ENCODE measurements at places on chromosomes 11 and 22.

DNA sequence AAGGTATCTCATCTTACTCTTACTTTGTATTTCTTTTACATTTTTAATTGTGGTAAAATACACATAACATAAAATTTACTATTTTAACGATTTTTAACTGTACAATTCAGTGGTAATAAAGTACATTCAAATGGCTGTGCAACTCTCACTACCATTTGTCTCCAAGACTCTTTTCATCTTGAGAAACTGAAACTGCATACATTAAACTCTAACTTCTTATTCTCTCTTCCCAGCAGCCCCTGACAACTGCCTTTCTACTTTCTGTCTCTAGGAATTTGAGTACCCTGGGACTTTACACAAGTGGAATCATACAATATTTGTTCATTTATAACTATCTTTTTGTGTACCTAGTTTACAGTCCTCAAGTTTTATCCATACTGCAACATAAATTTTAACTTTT is 725.8 kb upstream of the KIRREL3 start:
- no peaks in the 10 kb centered on the region for H3K27me3 ChIP-seq
- DNase-seq, result no peak
- no peak overlapping the region for H3K27ac ChIP-seq
- no peaks in the 10 kb centered on the region for H3K36me3 ChIP-seq
- H3K4me1 ChIP-seq, result no peaks in the 10 kb centered on the region

DNA sequence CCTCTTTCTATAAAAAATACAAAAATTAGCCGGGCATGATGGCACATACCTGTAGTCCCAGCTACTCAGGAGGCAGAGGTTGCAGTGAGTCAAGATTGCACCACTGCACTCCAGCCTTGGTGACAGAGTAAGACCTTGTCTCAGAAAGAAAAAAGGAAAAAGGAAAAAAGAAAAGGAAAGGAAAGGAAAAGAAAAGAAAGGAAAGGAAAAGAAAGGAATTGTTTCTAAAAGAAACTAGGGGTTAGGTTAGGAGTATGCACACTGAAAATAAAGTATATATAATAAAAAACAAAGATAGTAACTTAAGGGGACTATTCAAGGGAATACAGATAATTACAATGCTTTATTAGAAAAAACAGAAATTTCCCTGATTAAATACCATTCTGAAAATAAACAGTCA is 50.9 kb downstream of the TTC28 start:
- H3K4me3 ChIP-seq, result no peak overlapping the region
- peaks cover 2% of the 10 kb centered on the region for H3K4me1 ChIP-seq
- H3K36me3 ChIP-seq, result no peaks in the 10 kb centered on the region
- H3K27me3 ChIP-seq, result peaks cover 22% of the 10 kb centered on the region

GRCh38 chr11:118155776-118156530 is 3.3 kb upstream of the SCN4B start:
- H3K36me3 ChIP-seq, result no peaks in the 10 kb centered on the region
- DNase-seq, result no peak
- no peak overlapping the region for H3K27ac ChIP-seq
- peaks cover 7% of the 10 kb centered on the region for H3K4me1 ChIP-seq
- peaks cover 73% of the 10 kb centered on the region for H3K27me3 ChIP-seq
- no peak overlapping the region for H3K4me3 ChIP-seq

DNA sequence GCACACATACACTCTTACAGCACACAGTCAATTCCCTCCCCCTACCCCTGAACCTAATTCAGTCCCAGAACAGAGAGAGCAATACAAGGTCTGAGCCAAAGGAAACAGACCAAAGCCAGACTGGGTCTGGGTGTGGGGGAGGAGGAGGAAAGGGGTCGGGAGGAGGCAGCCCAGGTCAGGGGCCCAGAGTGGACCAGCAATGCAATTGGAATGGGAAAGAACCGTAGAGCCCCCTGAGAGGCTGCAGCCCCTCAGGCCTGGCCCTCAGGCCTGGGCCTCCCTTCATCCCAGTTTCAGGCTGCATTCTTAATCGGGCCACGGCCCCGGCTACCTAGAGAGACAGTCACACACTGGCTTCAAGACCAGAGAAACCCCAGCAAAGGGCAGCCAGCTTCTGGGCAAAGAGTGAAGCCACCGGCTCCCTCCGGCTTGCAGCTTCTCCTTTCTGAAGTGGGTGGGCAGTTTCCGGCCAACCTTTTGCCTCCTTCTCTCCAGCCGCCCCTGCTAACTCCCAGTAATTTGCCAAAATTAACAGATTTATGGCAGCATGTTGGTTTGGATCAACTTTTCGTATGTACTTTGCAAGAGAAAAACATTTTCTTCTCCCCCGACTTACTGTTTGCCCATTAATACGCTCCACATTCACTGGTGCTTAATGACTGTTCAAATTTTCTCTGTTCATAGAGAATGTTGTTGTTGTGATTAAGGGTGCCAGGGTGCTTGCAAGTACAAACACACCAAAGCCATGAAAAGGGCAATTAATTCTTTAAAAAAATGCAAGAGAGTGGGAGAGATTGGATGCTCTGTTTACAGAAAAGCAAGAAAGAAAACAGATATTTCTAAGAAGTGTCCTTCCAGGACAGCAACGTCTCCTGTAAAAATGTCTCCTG is 488.3 kb downstream of the MN1 start:
- H3K36me3 ChIP-seq, result no peaks in the 10 kb centered on the region
- DNase-seq, result no peak
- H3K27me3 ChIP-seq, result peaks cover 13% of the 10 kb centered on the region
- no peaks in the 10 kb centered on the region for H3K4me1 ChIP-seq

DNA sequence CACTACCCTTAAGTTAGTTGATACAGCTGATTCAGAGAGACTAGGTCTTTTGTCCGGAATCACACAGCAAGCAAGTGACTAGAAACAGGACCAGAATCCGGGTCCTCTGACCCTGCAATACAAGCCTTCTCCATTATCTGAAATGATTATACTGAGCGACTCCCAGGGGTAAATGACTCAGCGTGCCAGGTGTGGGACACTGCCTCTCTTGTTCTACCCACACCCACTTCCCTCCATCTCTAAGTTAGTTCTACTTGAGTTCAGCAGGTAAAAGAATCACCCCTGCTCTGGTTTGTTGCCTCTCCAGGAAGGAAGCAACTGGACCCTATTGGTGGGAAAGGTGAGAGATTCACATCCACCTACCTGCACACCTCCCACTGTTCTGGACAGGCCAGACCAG is 156.9 kb downstream of the DBX1 start:
- no peaks in the 10 kb centered on the region for H3K4me1 ChIP-seq
- H3K27ac ChIP-seq, result no peak overlapping the region
- H3K27me3 ChIP-seq, result peaks cover 19% of the 10 kb centered on the region
- DNase-seq, result no peak

DNA sequence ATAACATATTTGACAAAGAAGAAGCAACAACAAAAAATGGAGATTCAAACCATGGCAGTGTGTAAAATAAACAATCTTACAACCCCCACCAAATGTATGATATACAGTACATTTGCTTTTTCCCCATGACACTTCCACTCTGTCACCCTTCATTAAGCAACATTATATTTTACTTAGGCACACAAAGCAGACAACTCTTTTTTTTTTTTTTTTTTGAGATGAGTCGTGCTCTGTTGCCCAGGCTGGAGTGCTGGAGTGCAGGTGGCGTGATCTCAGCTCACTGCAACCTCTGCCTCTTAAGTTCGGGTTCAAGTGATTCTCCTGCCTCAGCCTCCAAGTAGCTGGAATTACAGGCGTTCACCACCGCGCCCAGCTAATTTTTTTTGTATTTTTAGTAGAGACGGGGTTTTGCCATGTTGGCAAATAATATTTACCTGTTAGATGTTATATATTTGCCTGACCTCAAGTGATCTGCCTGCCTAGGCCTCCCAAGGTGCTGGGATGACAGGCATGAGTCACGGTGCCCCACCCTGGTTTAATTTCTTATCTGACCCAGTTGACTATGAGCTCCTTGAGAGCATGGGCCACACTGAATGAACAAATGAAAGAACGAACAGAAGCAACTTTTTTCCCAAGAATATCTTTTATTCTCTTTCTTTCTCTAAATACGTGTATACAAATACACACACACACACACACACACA is 5.5 kb upstream of the PCF11 start:
- no peak for DNase-seq
- no peak overlapping the region for H3K4me3 ChIP-seq
- no peaks in the 10 kb centered on the region for H3K36me3 ChIP-seq

DNA sequence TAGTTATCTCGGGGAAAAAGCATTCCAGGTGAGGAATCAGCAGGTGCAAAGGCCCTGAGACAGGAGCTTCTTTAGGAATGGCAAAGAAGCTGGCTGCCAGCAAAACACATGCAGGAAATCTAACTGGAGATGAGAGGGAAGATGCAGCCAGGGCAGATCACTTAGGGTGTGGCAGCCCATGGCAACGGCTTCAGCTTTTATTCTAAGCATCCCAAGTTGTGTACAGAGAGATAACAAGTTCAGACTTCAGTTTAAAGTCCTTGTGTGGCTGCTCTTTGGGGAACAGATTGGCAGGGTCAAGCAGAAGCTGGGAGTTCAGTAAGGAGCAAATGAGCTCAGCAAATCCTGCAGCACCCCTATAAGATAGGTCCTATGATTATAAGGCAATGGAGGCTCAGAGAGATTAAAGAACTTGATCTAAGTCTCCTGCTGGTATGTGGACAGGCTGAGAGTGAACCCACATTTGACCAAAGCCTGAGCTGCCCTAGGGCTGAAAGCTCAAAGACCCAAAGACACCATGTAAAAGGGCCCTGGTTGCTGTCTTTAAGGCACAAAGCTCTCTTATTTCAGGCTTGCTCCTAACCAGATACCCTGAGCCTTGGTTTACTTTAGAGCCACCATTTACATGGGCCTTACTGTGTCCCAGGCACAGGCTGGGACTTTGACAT is 466.8 kb downstream of the SOX6 start:
- no peak for DNase-seq
- no peak overlapping the region for H3K27ac ChIP-seq
- H3K36me3 ChIP-seq, result no peaks in the 10 kb centered on the region
- H3K4me3 ChIP-seq, result no peak overlapping the region
- peaks cover 33% of the 10 kb centered on the region for H3K27me3 ChIP-seq

GRCh38 chr11:44760917-44761550 is 34.3 kb downstream of the TSPAN18 start:
- peaks cover 22% of the 10 kb centered on the region for H3K4me1 ChIP-seq
- H3K4me3 ChIP-seq, result no peak overlapping the region
- DNase-seq, result no peak
- H3K27me3 ChIP-seq, result no peaks in the 10 kb centered on the region

DNA sequence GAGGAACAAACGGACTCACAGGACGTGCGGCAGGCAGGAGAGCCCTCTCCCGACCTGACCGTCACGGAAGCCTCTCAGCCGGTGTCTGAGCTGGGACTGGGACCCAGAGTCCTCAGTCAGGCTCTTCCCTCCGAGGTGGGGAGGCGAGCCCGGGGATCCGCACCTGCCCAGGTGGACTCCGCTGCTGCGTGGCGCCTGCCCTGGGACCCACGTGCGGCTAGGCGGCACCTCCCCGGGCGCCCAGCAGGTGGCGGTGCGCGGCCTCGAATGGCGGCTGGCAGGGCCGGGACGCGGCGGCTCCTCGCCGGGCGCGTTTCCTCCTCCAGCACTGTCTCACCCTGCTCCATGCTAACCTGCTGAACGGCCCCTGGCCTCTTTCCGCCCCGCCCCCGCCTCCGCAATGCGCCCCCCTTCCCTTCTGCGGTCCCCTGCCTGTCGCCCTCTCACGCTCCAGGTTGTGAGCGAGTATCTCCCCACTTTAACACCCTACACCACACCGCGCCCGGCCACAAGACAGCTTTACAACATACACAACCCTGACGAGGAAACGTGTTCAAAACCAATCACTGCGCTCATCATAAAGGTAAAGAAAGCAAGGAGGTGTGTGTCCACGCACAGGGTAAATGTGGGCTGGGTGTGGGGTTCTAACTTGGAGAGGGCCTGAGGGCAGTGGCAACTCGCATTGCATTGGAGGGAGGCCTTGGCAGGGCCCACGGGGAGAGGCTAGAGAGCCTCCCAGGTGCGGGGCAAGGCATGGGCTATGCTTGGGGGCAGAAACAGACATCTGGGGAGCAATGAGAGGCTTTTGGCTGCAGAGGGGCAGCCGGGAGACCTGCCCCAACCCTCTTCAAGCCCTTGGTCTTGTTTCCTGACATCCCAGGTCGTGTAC is 25.9 kb upstream of the ATXN10 start:
- H3K4me1 ChIP-seq, result peaks cover 8% of the 10 kb centered on the region
- peak overlapping the region; percentile 66 for H3K4me3 ChIP-seq
- peaks cover 65% of the 10 kb centered on the region for H3K27me3 ChIP-seq
- H3K27ac ChIP-seq, result no peak overlapping the region
- DNase-seq, result peak; percentile 58

GRCh38 chr11:40514124-40514523 is 945.3 kb downstream of the LRRC4C start:
- no peak for DNase-seq
- no peak overlapping the region for H3K4me3 ChIP-seq
- no peaks in the 10 kb centered on the region for H3K27me3 ChIP-seq
- no peak overlapping the region for H3K27ac ChIP-seq
- no peaks in the 10 kb centered on the region for H3K36me3 ChIP-seq

- DNase-seq, result no peak
- no peak overlapping the region for H3K27ac ChIP-seq
- H3K4me3 ChIP-seq, result no peak overlapping the region
- no peaks in the 10 kb centered on the region for H3K36me3 ChIP-seq
- peaks cover 2% of the 10 kb centered on the region for H3K4me1 ChIP-seq
Observed at GRCh38 chr22:27776650-27776958, 25.0 kb downstream of the MN1 start.

DNA sequence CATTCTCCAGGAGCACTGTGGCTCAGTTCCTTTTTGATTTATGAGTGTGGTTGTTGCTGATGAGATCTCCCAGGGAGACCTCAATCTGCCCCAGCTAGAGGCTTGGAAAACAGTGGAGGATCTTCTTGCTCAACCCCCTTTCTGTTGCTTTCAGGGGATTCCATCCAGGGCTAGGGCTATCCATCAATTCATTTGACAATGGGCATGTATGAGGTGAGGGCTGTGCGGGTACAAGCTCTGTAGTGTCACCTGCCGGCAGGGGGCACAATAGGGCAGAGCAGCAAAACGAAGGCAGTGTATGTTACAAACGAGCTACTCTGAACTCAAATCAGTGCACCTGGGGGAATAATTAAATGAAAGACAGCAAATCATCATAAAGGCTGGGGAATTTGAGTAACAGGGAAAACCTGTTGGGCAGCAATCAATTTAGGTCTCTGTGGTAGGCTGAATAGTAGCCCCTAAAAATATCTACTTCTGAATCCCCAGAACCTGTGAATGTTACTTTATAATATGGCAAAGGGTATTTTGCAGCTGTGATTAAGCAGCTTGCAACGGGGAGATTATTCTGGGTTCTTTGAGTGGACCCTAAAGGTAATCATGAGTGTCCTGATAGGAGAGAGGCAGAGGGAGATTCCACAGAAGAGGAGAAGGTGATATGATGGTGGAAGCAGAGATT is 170.3 kb upstream of the ZBED5 start:
- H3K27me3 ChIP-seq, result peaks cover 22% of the 10 kb centered on the region
- peak; percentile 60 for DNase-seq
- no peak overlapping the region for H3K27ac ChIP-seq
- H3K36me3 ChIP-seq, result peaks cover 2% of the 10 kb centered on the region
- H3K4me1 ChIP-seq, result peaks cover 6% of the 10 kb centered on the region
- no peak overlapping the region for H3K4me3 ChIP-seq

DNA sequence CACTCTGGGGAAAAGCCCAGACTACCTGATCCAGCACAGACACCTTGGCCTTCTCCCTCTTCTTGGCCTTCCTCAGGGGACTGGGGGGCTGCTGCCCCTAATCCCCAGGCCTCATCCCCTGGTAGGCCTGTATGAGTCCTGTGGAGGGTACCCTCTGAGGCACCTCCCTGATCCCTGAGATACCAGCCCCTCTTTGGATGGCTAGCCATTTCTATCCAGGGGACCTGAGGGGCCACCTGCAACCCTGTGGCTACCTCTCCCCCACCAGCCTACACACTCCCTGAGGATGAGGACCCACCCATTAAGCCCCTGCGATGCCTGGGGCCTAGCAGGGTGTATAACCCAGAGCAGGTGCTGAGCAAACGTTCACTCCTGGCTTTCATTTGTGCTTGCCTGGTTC is 54.6 kb downstream of the HIRA start:
- peaks cover 13% of the 10 kb centered on the region for H3K36me3 ChIP-seq
- H3K4me1 ChIP-seq, result peaks cover 2% of the 10 kb centered on the region
- H3K4me3 ChIP-seq, result no peak overlapping the region
- no peaks in the 10 kb centered on the region for H3K27me3 ChIP-seq
- H3K27ac ChIP-seq, result no peak overlapping the region
